Naive thymus-derived CD8-positive, alpha-beta T cell (primary cell): ENCODE measurements at places on chromosomes 5 and 9.

GRCh38 chr5:141969783-141970771 lies 1.2 kb downstream of the RNF14 start:
- H3K4me1 ChIP-seq: peaks cover 39% of the 10 kb centered on the region
- H3K36me3 ChIP-seq: peaks cover 12% of the 10 kb centered on the region
- DNase-seq: no peak
- no peaks in the 10 kb centered on the region for H3K27me3 ChIP-seq
- peak overlapping the region; percentile 94 for H3K4me3 ChIP-seq
- H3K27ac ChIP-seq: peak overlapping the region; percentile 98

DNA sequence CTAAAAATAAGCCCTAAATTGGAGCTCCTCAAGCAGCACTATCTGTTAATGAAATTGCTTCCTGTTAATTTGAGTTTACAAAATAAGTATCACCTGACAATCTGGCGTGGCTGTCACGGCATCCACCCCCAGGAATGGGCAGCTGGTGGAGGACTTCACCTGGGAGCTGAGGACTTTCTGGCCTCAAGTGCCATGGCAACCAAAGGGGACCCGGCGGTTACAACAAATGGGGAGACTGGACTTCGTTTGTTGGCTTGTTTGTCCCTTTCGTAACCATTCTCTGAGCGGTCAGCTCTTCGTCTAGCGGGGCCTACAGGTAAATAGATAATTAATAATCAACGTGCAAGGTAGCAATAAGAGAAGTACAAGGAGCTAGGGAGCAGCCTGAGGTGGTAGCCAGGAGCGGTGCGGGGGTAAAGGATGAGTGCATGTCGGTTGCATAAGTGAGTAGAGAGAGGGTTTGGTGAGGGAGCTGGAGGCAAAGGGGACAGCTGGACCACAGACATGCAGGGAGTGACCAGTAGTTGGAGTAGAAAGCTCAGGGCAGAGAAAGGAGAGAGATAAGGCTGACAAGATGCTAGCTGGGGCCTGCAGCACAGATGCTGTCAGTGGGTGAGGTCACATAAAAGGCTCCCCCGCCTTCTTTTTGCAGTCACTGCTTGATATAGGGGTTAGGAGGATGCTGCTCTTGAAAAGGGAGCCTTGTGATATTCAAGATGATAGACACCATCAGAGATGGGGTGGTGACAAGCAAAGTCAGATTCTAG lies 62.5 kb downstream of the HSPA4 start:
- no peak overlapping the region for H3K4me3 ChIP-seq
- no peak for DNase-seq
- H3K4me1 ChIP-seq: peaks cover 8% of the 10 kb centered on the region
- no peaks in the 10 kb centered on the region for H3K27me3 ChIP-seq
- H3K27ac ChIP-seq: no peak overlapping the region

DNA sequence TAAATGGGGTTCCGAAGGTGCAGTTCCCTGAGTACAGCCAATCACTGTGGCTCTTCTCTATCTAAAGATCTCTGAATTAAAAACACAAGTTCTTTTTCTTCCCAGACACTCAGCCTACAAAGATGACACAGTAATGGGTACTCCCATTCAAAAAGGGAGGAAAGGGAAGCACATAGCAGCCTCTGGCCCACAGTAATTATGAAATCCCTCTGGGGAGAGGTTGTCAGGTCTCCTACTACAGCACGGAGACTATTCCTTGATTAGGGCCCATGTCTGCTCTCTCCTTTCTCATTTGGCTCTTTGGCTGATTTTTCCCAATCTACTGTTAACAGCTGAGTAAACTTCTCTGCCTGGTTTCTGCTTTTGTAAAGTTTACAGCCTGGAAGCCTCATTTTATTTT lies 62.0 kb upstream of the RANBP3L start:
- no peak overlapping the region for H3K27ac ChIP-seq
- no peaks in the 10 kb centered on the region for H3K27me3 ChIP-seq
- H3K4me3 ChIP-seq: no peak overlapping the region
- no peaks in the 10 kb centered on the region for H3K36me3 ChIP-seq

GRCh38 chr9:130672933-130673615 lies 8.7 kb downstream of the PRDM12 start:
- H3K36me3 ChIP-seq: no peaks in the 10 kb centered on the region
- H3K4me1 ChIP-seq: no peaks in the 10 kb centered on the region
- H3K27me3 ChIP-seq: peaks cover 4% of the 10 kb centered on the region

DNA sequence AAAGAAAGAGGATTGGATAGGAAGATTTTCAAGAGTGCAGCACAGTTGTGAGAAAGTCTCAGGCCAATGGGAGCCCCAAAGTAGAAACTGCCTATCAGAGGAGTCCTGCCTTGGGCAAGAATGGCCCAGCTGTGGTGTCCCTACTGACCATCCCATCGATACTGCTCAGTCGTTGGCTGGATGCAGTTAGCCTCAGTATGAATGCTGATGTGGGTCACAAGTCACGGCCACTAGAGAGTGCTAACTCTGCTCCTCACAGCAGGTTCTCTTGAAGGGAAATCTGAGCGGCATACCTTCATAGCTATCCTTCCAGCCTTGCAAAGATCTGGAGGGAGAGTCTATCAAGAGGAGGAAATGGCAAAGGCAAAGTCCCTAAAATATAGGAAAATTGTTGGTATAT lies 11.6 kb upstream of the CETN3 start:
- H3K27ac ChIP-seq: no peak overlapping the region
- no peak for DNase-seq
- peaks cover 4% of the 10 kb centered on the region for H3K36me3 ChIP-seq
- no peak overlapping the region for H3K4me3 ChIP-seq
- no peaks in the 10 kb centered on the region for H3K4me1 ChIP-seq

DNA sequence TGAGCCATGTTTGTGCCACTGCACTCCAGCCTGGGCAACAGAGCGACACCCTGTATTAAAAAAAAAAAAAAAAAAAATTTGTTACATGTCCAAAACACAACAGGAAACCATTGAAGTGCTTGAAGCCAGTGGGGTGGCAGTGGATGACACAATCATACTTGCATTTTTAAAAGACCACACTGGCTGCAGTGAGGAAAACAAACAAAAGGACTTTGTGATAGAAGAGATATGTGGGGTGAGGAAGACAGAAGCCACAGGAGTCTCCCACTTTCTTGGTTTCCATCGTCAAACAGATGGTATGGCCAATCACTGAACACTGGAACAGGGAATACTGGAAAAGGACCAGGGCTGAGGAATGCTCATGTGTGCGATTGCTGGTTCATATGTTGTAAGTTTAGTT lies 20.9 kb upstream of the COMMD10 start:
- DNase-seq: no peak
- H3K27me3 ChIP-seq: peaks cover 22% of the 10 kb centered on the region
- H3K4me3 ChIP-seq: no peak overlapping the region
- no peak overlapping the region for H3K27ac ChIP-seq

GRCh38 chr9:2427120-2427891 lies 194.3 kb upstream of the VLDLR start:
- DNase-seq: no peak
- no peak overlapping the region for H3K4me3 ChIP-seq
- no peaks in the 10 kb centered on the region for H3K36me3 ChIP-seq

DNA sequence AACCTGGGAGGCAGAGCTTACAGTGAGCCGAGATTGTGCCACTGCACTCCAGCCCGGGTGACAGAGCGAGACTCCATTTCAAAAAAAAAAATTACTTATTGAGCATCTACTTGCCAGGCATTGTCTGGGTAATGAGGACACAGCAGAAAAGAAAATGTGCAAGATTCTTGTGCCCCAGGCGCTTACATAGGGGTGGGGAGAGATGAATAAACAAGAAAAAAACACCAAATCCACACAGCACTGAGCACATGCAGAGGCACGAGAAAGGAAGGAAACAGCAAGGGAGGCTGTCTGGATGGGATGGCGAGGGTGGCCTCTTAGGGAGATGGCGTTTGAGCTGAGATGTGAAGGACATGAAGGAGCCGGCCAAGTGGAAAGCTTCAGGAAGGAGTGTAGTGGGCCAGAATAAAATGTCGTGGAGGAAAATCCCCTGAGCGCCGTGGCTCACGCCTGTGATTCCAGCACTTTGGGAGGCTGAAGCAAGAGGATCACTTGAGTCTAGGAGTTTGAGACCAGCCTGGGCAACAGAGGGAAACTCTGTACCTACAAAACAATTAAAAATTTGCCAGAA lies 13.9 kb downstream of the DYNC2I2 start:
- no peaks in the 10 kb centered on the region for H3K36me3 ChIP-seq
- H3K4me1 ChIP-seq: no peaks in the 10 kb centered on the region
- H3K27me3 ChIP-seq: no peaks in the 10 kb centered on the region
- no peak overlapping the region for H3K27ac ChIP-seq
- DNase-seq: no peak

DNA sequence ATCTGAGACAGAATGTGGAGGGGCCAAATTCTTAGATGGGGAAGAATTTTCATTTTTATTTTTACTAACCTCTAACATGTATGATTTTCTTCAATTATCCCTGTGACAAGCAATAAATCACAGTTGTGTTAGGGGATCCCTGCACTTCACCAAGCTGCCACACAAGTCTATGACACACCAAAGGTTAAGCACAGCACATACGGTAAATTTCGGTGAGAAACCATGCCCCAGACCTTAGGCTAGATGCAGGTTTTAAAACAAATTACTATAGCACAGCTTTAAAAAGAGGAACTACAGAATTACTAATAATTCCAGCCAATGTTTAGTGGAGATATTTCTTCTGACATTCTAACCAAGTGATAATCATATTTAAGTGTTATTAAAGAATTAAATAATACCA lies 175.7 kb upstream of the RORB start:
- no peak for DNase-seq
- peaks cover 1% of the 10 kb centered on the region for H3K4me1 ChIP-seq
- no peaks in the 10 kb centered on the region for H3K27me3 ChIP-seq

DNA sequence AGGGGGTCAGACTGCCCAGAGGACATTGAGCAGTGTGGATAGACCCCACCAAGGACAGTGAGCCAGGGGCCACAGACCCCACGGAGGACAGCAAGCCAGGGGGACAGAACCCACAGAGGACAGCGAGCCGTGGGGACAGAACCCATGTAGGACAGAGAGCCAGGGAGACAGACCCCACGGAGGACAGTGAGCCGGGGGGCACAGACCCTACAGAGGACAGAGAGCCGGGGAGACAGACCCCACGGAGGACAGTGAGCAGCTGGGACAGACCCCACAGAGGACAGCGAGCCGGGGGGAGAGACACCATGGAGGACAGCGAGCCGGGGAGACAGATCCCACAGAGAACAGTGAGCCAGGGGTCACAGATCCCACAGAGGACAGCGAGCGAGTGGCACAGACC lies 3.4 kb upstream of the ZDHHC11 start:
- no peak overlapping the region for H3K4me3 ChIP-seq
- no peaks in the 10 kb centered on the region for H3K36me3 ChIP-seq
- DNase-seq: no peak
- H3K27ac ChIP-seq: no peak overlapping the region
- peaks cover 12% of the 10 kb centered on the region for H3K27me3 ChIP-seq

GRCh38 chr5:170301981-170302652 lies 4.5 kb upstream of the LCP2 start:
- no peak for DNase-seq
- peak overlapping the region; percentile 84 for H3K4me3 ChIP-seq
- peaks cover 7% of the 10 kb centered on the region for H3K36me3 ChIP-seq
- peak overlapping the region; percentile 89 for H3K27ac ChIP-seq
- H3K27me3 ChIP-seq: no peaks in the 10 kb centered on the region

GRCh38 chr5:9009931-9010651 lies 535.8 kb downstream of the SEMA5A start:
- no peaks in the 10 kb centered on the region for H3K4me1 ChIP-seq
- H3K27me3 ChIP-seq: peaks cover 11% of the 10 kb centered on the region
- DNase-seq: no peak
- H3K4me3 ChIP-seq: no peak overlapping the region
- no peak overlapping the region for H3K27ac ChIP-seq
- H3K36me3 ChIP-seq: no peaks in the 10 kb centered on the region

DNA sequence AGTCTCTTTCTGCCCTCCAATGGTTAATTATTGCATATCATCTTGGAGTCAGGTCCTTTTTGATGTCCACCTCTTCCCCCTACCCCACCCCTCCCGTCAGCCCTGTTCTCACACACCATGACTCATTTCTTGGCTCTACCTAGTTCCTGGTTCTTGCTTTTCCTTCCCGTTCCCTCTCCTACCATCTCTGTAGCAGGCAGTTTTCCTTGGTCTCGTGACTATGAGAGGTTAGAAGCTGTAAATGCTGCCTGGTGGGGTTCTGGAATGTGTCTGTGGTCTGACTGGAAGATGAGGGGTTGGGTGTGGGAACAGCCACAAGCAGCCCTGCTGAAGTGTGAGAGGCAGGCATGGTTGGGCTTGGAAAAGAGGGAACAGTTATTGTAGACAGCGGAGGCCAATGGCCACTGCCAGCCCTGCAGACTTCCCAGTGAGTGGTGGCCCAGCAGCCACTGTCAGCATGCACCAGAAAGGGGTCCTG lies 18.2 kb downstream of the SLC22A5 start:
- H3K27me3 ChIP-seq: no peaks in the 10 kb centered on the region
- no peak overlapping the region for H3K27ac ChIP-seq
- H3K4me1 ChIP-seq: peaks cover 27% of the 10 kb centered on the region
- H3K36me3 ChIP-seq: no peaks in the 10 kb centered on the region
